Thymus (tissue), 14 donors: ENCODE measurements at places on chromosomes 12 and 14.
A peak's percentile ranks its signal among the peaks of the same experiment; 100 is the strongest.

GRCh38 chr12:103745962-103746361 is 95.1 kb downstream of the NT5DC3 start:
- DNase-seq, result no peak

- DNase-seq, result no peak
These were observed 2.6 kb downstream of the LTB4R start for GRCh38 chr14:24313913-24314312.

GRCh38 chr12:15322164-15323061 is at the start of gene PTPRO:
Gene PTPRO (plus strand): TSS chr12:15322508.
- no peak for DNase-seq

GRCh38 chr14:85087201-85087600 is 442.7 kb upstream of the FLRT2 start:
- DNase-seq, result no peak

DNA sequence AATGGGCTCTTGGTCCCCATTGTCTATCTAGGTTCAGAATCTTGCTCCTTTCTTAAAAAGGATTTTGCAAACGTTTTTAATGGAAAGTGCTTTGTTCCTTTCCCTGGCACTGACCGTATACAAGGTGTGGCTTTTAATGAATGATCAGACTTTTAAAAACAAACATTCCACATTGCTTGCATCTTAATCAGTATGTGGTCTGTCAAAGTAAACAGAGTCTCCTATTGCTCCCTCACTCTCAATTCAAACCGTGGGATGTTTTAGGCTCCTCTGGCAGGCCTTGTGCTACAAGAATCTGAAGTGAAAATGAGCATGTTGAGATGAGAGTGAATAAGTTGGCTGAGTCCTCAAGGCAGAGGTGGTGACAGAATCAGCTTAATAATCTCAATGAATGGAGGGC is 107.0 kb downstream of the VRK1 start:
- no peak for DNase-seq

DNA sequence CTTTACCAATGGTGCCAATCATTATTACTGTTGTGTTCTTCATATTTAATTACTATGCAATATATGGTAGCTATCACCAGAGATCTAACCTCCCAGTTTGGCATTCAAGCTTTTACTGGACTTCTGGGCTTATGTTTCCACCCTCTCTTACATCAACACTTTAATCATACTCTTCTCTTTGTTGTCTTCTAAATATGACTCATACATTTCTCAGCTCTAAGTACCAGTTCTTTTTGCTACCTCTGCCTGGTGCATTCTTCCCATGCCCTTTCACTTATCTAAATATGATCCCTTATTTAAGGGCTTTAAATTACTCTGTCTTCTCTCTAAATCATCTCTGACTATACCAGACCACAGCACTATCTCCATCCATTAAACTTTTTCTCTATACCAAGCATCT is 246.1 kb upstream of the CCDC196 start:
- no peak for DNase-seq

GRCh38 chr12:57754411-57755193 is at the start of gene MARCHF9:
Gene MARCHF9 (plus strand): TSS chr12:57755103. CDS start chr12:57755529, 426 bp downstream.
- DNase-seq, result peak; percentile 90

- DNase-seq, result no peak
These were observed 151.0 kb upstream of the LMO3 start for GRCh38 chr12:16756833-16757555.

DNA sequence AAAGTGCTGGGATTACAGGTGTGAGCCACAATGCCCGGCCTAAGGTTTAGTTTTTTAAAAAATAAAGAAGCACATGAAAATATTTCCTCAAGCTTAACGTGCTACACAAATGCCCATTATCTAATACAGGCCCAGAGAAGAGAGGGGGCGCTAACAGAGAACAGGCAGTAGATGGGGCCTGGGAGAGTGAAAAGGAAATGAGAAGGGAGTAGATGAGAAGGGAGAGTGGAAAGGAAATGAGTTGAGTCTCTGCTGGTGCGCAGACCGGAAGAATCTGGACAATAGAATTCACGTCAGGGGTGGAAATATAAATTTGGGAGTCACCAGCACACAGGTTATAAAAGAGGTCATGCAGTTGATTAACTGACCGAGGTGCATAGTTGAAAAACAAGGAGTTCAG is 10.7 kb downstream of the PXN start:
- no peak for DNase-seq

GRCh38 chr12:64992641-64993040 is 128.5 kb downstream of the WIF1 start:
- DNase-seq, result no peak

DNA sequence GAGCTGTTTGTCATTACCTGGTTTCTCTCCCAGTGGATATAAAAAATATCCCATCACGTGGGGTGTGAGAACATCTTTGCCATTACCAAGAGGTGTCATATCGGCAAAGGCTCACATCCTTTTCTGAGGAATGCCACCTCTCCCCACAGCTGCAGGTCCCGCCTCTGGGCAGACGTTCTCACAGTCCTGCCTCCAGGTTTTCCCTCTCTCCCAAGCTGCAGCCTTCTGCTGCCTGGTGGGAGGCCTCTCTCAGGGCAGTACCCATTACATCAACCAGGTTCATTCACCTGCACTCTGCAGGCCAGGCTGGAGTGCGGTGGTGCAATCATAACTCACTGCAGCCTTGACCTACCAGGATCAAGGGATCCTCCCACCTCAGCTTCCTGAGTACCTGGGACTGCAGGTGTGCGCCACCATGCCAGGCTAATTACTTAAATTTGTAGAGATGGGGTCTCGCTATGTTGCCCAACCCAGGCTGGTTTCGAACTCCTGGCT is 15.0 kb upstream of the TMEM119 start:
- DNase-seq, result no peak

- DNase-seq, result no peak
These were observed 106.2 kb upstream of the PDE3A start for GRCh38 chr12:20262119-20262518.
